ENCODE measurements at places on chromosomes 6 and 20.

GRCh38 chr20:36745234-36745926, 510 bp downstream of the NDRG3 start:
- DNase-seq = no peak

DNA sequence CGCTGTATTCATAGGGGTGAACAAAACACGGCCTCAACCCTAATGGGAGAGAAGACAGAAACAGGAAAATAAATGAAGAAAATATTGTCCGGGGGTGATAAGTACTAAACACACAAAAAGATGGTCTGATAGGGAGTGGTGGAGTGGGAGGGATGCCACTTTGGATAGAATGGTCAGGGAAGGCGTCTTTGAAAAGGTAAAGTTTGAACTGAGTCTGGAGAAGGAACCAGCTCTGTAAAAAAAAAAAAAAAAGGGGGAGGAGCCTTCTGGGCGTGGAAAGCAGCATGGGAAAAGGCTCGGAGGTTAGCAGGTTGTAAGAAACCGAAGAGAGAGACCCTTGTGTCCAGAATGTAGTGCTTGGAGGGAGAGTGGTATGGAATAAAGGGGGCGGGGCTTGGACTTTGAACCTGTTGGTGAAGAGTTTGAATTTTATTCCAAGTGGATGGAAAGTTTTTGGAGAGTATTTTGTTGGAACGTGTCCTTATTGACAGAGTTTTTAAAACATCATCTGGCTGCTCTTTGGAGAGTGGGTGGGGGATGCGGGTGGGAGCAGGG, 1.8 kb downstream of the CHMP4B start:
- no peak for DNase-seq

DNA sequence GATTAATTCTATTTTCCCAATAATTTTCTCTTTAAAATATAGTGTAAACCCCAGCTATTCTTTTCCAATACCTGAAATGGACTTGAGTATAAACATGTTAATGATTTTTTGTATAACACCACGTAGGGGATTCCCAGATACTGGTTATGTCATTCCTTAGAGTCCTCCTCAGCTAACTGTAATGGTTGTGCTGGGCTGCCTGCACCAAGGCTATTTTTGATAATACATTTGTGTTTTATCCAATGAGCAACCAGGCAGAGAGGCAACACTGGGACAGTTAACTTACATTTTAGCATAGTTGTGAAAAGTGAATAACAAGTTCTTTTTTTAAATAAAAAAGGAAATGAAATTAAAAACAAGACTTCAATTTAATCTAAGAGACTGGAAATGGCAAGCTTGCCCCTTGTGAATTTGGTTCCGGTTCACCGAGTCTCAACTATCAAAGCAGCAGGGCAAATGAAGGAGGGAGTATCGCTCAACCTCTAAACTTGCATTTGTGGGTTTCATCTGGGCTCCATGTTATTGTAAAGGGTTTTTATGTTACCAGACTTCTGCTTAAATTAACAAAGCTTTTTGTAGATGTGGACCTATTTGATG, 18.8 kb upstream of the BACH2 start:
- no peak for DNase-seq

DNA sequence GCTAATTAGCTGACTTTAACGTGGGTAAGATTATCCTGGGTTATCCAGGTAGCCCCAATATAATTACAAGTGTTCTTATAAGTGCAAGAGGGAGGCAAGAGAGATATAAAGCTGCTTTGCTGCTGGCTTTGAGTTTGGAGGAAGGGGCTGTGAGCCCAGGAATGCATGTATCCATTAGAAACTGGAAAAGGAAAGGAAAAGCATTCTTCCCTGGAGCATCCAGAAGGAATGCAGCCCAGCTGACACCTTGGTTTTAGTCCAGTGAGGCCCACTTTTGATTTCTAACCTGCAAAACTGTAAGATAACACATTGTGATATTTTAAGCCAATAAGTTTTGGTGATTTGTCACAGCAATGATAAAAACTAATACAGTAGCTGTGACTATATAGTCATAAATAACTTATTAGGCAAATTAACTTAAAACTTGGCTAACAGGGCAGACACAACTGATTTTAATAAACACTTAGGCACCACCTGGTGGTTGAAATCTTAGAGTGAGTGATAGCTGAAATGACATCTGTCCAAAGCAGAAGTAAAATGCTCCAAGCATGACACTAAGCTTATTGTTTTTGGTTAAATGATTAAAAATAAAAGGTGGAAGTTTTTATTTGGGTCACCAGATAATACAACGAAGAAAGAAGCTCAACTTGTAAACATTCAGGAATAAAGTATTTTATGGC, 35.6 kb downstream of the ADGRF4 start:
- DNase-seq = peak; percentile 1

- no peak for DNase-seq
Measured at GRCh38 chr6:90076511-90077415, 182.5 kb downstream of the GJA10 start.

GRCh38 chr20:16392346-16392745, 180.9 kb downstream of the KIF16B start:
- no peak for DNase-seq

GRCh38 chr6:109186012-109186411, 90.7 kb downstream of the CEP57L1 start:
- DNase-seq = no peak
